AG08395 (cell line): ENCODE measurements at places on chromosomes 12 and 14.

DNA sequence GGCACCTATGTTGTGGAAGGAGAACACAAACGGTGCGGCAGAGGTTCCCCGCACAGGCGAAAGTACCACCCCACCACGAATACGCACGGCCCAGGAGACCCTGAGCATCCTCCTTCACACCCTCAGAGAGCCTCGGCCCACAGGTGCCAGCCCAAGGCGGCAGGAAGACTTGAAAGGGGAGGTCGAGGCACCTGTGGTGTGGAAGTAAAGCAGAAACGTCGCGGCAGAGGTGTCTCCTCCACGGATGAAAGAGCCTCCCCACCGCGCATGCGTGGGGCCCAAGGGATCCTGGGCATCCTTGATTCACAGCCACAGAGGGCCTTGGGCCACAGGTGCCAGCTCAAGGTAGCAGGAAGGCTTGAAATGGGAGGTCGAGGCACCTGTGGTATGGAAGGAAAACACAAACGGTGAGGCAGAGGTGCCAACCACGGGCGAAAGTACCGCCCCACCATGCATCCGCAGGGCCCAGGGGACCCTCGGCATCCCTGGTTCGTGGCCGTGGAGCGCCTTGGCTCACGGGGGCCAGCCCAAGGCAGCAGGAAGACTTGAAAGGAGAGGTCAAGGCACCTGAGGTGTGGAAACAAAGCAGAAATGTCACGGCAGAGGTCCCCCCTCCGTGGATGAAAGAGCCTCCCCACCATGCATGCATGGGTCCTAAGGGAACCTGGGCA, 380.1 kb downstream of the ALG10 start:
- peak; percentile 0 for DNase-seq

GRCh38 chr14:100944052-100944451, 40.5 kb upstream of the RTL1 start:
- DNase-seq, result no peak

DNA sequence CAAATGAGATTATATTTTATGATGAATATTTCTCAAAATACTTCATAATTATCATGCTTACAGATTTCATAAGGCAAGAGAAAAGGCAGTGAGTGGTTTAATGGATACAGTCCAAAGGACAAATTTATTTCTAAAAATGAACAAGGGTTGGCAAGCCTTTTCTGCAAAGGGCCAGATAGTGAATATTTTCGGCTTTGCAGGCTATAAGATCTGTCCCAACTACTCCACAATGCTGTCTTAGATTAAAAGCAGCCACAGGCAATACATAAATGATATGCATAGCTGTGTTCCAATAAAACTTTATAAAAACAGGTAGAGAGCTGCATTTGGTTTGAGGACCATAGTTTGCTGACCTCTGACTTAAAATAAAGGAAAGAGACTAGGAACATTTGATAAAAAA, 42.9 kb upstream of the STK38L start:
- no peak for DNase-seq

DNA sequence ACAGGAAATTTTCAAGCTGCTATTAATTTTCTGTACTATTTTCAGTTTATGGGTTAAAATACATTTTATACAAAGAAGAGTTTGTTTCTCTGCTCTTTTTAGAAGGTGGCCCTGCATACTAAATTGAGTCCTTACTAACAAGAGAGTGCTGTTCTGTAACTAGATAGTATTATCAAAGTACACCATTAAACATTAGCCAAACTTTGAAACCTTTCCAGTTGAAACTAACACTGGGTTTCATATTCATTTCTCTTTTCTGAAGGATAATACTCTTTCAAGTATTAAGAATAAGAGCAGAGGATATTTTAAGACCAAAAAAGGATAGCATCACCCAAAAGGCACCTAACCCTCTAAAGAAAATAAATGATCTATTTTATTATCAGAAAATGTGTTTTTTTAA, 47.2 kb downstream of the PEBP1 start:
- DNase-seq, result no peak

GRCh38 chr12:105864901-105865300, 273.9 kb downstream of the NUAK1 start:
- DNase-seq, result no peak

- DNase-seq, result no peak
Observed at GRCh38 chr12:44502681-44503080, 373.4 kb downstream of the NELL2 start.

DNA sequence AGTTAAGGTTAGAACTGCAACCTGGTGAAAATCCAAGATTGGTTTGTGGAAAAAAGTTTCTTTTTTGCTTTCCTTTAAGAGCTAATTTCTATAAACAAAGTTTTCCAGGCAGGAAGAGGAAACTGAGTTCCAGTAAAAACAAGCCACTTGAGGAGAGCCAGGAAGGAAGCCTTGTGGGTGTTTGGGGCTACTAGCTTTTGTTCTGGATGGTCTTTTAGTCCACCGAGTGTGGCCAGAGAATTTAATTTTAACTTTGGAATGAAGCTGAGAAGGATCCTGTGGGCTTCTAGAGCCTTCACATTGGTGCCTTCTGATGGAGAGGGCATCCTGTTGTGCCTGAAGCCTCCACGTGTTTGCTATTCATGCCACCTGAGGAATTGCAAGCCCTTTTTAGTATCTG, 327.9 kb downstream of the C12orf75 start:
- no peak for DNase-seq

DNA sequence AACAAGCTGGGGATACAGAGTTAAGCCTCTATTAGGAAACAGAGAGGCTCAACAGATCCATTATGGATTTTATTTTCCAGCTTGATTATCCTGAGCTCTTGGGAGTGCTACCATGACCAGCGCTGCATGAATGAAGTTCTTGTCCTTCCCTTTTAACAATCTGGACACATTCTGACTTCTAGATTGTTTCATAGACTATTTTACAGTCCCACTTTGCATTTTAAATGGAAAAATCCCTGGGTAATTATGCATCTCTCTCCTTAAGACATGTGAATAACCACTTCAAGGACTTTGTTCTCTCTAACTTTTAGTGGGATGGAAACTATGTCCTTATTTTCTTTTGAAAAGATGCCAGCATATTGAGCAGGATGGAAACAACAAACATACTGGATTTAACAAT, 2.0 kb downstream of the CCDC198 start:
- DNase-seq, result no peak

- no peak for DNase-seq
Observed at GRCh38 chr14:49876563-49877127, 16.2 kb upstream of the ARF6 start.

- DNase-seq, result peak; percentile 55
Observed at GRCh38 chr12:49515266-49515665, 23.6 kb upstream of the KCNH3 start.

DNA sequence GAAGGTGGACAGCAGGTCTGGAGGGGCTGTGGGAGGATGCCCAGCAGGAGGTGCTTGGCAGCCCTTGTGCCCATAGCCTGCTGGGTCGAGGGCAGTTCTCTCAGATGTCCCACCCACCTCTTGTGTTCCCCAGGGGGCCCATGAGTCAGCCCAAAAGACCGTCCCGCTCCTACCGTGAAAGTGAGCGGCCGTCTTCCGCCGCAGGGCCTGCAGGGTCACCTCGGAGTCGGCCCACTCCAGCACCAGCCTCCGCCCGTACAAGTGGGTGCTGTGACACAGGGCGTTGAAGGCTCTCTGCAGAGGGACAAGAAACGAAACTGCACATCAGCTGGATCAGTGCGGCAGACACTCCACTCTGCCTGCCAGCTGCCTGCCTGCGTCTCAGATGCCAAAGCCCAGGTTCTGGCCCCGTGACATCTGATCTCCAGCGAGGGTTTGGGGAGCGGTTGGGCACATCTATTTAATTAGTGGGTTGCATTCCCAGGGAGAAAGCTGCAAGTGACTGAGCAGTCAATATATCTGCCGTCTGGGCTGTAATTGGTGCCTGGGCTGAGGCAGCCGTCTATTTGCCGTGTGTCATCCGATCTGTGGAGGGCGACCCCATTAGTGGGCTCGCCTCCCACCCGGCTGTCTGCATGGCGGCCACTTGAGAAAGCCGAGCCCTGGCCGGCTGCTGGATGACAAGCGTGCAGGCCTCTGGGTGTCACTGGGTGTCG, 121.5 kb downstream of the RBM19 start:
- no peak for DNase-seq

DNA sequence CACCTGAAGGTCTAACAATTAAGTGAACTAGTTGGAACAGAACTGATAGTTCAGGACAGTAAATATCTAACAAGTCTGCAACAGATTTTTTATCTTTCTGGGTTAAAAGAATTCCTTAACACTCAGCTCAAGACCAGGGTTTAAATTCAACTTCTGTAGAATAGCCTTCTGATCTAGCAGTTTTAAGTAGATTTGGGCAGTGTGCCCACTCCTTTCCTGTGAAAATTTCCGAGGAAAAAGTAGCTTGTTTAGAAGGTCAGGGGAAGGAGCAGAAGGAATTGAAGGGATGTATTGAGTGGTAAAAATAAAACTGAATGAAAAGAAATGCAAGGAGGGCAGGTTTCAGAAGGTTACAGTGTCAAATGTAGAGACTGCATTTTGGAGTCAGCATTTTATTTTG, 45.8 kb downstream of the ATL1 start:
- no peak for DNase-seq

DNA sequence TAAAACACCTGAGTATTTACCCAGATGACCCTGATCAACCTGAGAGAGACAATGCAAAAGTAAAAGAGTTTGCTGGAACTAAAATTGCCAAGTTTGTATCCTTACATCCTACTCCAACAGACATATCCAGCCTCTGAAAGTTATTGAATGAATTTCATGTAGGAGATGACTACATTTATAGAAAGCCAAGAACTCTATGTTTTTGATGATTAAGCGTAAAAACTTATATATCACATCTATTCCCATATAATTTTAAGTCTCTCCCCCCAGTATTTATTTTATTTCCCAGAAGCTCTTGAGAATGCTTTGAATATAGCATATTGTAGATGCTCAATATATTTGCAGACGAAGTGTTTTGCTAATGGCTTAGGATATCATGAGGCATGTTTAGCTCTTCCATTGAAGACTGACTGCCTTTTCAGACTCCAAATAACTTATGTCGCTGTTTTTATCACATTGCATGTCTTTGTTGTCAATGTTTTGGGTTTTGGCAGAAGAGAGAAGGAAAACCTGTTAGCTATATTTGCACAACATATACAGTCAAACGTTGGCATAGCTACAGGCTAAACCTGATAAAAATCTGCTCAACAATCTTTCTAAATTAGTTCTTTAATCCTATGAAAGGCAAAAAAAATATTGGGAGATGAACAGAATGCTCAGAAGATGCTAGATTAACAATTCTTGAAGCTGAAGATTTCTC, 213.6 kb downstream of the DIO2 start:
- DNase-seq, result no peak

DNA sequence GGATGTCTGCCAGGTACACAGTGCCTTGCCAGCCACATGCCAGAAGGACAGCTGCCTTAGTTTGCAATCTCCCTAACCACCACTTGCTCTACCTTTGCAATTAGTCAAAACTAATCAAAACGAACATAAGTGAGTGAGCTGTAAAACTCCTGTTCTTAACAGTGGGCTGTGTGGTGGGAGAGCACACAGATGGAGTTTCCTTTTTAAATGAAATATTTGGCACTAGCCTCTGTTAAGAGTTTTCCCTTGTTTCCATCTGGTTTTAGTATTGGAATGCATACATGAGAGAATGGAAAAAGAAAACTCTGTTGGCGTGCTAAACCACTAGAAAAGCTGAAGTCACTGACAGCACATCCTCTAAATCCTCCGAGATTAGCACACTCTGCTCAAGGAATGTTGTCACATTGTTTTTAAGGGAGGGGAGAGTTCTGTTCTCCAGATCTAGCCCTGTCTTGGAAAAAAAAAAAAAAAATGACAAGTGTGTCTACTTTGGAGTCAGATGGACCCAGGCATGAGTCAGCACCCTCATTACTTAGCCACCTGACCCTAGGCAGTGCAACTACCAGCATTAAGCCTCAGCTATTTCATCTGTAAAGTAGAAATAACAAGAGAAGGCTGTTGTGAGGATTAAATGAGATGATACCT, 83.9 kb downstream of the STXBP6 start:
- DNase-seq, result peak; percentile 89
